Stimulated activated CD4-positive, alpha-beta T cell treated with anti-CD3 and anti-CD28 coated beads, TNF-alpha, amount 100 ng/mL, for 24 hours (primary cell): ENCODE measurements at places on chromosomes 1 and 21.

DNA sequence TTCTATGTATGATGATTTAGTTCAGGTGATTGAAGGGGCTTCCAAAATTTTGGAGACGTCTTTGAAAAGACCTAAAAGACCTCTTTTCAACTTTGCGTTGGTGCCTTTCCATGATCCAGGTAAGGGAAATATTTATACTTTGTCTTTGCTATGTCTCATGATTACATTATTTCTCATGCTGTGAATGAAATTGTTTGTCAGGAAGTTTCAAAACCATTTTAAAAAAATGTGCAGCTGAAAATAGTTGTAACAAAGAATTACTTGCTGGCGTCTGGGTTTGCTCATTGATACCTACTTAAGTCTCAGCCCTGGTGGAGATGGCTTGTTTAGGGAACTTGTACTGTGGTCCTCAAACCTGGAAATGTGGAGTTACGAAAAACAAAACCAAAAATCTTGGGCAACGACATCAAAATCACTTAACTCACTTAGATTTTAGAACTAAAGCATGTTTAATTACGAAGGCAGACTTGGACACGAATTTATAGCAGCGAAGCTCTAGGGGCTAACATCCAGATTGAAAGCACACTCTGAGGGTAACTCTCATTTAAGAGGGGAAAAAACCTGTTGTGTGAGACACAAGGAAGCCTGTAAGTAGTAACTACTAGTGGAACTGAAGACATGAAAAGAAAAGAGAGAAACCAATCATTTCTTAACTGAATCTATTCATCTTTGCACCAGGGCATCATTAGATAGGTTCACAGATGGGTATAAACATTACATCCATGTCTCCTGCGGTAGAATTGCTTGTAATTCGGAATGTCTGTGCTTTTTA lies 924 bp downstream of the HMCN1 start:
- DNase-seq = no peak

DNA sequence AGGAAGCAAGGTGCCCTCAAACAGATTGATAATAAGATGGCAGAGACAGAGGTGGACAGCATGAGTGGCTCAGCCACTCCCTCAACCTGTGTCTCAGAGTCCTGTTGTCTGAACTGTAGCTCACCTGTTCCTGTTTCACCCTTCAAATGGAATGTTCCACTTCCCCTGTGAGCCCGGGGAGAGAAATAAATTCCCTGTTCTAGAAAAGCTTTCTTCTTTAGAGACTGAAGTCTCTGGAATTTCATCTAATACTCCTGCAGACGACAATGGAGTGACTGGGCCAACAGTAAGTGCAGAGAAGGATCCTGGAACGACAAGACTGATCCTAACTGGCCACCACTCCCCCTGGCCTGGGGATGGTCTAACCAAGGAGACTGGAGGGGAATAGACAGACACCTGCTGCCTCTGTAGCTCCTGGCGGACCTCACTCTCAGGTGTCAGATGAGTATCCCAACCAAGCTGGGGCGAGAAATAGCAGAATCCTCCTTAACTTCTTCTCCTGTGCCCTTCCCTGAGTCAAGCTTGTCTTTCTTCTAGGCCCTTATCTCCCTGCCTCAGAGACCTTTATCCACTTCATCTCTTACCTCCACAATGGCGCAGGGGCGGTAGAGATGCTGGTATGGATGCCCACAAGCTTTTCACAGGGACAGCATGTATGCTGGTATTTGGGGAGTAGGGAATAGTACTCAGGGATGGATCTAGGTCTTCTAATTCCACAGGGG lies 45.4 kb downstream of the PLEKHA6 start:
- DNase-seq = no peak

- no peak for DNase-seq
Observed at GRCh38 chr1:110610696-110611286, 4.6 kb upstream of the KCNA2 start.

DNA sequence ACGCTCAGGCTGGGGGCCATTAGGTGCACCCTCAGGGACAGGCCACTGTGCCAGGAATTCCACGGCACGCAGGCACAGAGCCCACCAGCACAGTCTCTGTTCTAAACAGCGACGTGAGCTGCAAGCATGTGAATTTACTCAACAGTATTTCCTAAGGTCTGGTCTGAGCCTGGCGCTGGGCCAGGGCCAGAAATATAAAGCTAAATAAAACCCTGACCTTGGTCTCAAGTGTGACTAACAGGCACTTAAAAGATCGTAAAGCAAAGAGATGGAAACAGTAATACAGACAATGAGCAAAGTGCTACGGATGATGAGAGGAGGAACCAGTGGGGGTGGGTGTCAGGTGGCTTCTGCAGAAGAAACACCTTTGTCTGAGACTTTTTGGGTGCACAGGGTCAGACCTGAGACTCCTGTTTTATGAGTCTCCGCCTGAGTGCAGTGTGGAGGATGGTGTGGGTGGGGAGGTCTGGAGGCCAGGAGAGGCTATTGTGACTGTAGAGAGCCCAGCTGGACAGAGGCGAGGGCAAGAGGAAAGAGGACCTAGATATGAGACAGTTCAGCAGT lies 53.4 kb upstream of the EDN2 start:
- no peak for DNase-seq

DNA sequence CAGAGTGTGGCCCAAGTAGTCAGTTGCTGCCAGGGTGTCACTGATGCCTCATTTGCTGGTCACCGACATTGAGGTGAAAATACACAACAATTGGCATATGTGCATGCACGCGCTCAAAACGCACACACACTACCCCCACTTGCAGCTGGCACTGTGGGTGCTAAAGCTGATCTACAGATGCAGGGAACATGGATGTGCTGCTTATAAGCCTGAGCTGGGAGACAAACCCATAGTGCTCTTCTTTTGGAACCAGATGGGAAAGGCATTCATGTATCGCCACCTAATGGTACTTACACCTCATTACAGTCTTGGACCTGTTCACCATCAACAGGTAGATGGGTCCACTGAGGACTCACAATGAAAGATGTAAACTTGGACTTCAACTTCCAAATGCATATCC lies 70.3 kb upstream of the CAMK1G start:
- no peak for DNase-seq

- no peak for DNase-seq
Observed at GRCh38 chr1:236853921-236854604, 59.0 kb downstream of the MTR start.

DNA sequence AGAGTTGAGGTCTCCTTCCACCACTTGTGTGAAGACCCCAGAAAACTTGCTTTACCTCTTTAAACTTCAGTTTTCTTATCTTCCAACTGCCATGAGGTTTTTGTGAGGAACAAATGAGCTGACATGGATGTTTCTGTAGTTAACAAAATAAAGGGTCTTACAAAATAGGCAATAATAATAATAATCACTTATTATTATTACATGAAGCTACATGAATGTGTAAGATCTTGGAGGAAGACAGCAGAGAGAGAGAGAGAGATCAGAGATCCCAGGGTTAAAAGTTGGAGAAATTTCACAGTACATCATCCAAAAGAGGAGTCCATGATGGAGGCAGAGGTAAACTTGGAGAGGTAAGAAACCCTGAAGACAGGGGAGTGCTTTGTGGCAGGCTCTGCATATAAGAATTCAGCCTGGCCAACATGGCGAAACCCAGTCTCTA lies 10.7 kb downstream of the RCC1 start:
- DNase-seq = no peak

- no peak for DNase-seq
Observed at GRCh38 chr1:6099297-6099696, 53.6 kb downstream of the KCNAB2 start.

DNA sequence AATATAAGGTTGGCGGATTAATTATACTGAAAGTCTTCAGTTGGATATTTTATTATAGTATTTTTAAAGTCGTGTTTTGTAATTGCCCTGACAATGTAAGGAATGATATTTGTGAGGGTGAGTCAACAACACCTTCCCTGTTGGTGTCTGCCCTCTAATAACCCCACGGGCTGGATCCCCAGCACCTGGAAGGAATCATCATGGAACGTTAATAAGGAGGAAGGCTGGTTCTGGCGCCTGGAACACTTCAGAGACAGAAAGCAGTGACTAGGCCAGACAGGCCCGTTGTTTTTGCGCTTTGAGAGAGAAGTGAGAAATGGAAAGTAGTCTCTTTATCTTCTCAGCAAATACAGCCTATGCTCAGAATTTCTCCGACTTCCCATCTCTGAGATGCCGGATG lies 31.6 kb downstream of the TEX35 start:
- no peak for DNase-seq

GRCh38 chr1:167401260-167401873 lies 117.0 kb downstream of the CD247 start:
- DNase-seq = peak; percentile 37

GRCh38 chr1:209103092-209103491 lies 480.4 kb upstream of the CAMK1G start:
- no peak for DNase-seq

DNA sequence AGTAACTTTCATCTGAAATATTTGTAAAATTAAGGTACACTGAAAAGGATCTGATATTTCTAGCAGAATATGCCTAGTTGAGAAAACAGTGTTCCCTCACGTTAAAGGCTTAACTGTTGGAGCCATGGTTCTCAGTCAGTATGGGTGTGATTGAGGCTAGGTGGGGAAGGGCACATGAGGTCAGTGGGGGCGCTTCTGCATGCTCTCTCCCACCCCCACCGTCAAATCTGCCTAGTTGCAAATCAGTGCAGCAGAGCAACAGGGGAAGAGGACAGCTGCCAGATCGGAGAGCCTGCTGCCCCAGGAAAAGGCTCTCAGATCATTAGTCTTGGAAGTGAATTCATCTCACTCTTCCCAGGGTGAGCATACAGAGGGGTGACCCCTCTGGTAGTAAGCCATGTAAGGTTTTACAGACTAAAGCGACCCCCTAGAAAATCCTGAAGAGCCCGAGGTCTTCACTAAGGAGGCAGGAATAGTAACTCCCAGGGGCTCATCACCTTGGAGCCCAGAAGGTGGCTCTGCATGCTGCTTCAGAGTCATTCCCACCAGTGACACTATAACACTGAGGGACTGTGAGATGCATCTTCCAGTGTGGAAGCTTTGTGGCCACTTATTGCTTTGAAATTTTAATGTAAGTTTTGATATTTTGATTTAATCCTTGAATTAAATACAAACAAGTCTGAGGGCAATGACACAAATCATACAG lies 83.1 kb upstream of the BARHL2 start:
- no peak for DNase-seq

DNA sequence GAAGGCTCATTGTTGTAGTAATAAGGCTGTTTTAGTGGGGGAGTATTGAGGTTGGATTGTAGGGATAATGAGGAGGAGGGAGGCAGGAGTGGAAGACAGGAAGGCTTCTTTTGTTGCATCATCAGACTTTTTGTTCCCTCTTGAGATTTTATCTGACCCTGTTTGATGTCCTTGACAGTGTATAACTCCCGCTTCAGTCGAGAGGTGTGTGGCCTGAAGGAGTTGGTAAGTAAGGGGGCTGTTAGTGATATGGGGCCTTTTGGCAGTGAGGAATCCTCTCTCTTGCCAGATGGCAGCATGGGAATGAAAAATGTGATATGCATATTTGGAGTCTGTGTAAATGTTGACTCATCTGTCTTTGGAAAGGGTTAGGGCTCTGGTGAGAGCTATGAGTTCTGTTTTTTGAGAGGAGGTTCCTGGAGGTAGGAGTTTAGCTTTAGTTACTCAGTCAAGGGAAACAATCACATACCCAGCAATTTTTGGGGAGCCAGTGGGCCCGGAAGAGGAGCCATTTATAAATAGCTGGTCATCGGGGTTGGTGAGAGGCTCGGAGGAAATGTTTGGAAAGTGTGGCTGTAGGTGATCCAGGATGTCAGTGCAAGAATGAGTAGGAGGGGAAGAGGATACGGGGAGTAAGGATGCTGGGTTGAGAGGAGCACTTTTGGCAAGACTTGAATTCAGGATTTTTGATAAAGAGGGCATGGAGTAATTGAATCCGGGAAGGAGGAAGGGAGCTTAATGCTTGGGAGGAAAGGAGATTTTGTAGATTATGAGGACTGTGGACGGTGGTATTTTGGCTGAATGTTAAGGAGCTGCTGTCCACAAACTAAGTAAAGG lies 136.7 kb upstream of the ETV3 start:
- DNase-seq = no peak

- DNase-seq = no peak
Observed at GRCh38 chr1:244325056-244325758, 126.5 kb downstream of the ADSS2 start.
